Effector memory CD4-positive, alpha-beta T cell (primary cell): ENCODE measurements at places on chromosomes 1 and 21.

DNA sequence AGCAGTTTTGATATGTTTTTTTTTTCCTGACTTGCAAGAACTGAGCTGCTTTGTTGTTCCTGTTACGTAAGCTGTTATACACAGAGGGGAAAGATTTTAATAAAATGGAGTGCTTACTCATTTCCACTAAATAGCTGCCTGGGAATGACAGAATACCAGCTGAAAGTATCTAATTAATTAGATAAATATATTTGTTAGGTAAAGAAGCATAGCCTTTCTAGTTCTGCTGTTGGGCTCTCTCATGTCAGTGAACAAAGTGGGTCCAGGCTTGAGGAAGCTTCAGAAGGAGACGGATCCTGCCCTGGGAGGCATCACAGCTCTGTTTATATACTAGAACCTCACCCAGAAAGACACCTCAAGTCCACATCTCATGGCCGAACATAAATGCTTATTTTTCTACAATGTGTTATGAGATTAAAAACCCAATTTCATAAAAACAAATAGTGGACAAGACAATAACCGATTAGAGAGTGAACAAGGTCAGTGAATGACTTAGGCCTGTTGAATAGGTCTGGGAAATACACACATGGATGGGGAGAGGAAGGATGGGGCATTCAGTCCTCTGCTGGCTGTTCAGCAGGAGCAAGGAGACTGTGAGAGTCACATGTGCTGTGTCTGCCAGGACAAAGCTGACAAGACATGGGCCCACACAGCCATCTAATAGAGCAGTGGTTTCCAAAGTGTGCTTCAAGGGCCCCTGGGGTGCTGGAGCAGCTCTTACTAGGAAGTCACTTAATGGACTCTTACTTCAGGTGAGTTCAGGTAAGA lies 20.6 kb downstream of the TRAF5 start:
- DNase-seq = no peak

GRCh38 chr1:26012864-26013263 lies 8.7 kb upstream of the EXTL1 start:
- no peak for DNase-seq

DNA sequence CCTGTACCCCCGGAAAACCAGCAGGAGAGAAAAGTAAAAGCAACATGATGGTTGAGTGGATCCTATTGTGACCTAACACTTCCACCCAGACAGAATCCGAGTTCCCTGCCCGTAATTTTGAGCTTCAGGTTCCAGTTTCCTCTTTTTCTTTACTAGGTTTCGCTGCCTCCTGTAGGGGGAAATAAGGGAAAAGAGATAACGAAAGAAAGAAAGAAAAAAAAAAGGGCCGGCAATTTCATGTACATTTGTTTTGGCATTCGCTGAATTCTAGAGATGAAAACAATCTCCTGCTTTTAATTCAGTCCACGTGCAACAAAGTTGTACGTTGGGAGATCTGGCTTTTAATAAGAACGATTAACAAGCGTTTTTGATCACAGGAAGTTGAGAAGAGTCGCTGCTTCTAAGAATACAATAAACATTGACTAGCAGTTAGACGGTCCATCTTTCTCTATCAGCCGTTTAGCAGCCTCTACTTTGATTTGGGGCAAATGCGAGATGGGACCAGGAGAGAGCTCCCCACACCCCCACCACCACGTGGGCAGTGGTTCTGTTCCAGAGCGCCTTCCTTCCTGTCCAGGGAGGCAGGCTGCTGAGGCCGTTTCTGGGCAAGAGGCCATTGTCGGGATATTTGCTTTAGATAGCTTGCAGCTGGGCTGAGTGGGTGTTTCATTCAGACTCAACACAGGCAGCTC lies 155.9 kb upstream of the RUNX1 start:
- no peak for DNase-seq

- DNase-seq = no peak
Observed at GRCh38 chr1:14302025-14302424, 296.5 kb upstream of the KAZN start.

DNA sequence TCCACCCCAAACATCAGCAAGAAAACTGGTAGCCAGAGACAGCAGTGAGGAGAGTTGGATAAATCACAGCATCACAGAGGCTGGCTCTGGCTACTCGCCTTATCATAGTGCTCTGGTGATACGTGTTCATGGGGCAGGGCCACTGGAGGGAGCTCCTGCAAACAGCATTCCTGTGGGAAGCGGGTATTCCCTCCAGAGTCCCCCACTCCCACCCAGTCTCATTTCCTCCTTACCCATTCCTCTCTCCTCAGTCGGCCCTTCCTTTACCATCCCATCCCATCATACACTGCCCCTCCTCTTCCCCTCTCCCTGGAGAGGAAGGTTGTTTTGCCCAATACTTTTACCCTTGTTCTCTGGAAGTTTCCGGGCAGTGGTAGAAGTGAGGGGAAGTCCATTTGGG lies 7.1 kb downstream of the NHLH2 start:
- DNase-seq = no peak

DNA sequence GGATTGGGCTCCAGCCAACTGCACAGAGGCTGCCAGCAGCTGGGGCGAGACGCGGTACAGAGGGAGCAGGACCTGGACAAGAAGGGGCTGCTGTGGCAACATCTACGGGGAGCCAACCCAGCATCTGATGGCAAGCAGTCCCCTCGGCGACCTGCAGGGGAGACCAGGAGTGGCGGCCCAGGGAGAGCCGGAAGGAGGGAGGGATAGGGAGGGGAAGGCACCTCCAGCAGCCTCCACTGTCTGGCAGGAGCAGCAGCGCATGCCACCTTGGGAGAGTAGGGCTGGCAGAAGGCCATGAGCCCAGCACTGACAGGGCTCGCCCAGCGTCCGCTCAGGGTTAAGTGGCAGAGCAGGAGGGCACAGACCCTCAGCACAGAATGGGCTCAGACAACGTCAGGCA lies 17.3 kb downstream of the CHD5 start:
- DNase-seq = no peak

DNA sequence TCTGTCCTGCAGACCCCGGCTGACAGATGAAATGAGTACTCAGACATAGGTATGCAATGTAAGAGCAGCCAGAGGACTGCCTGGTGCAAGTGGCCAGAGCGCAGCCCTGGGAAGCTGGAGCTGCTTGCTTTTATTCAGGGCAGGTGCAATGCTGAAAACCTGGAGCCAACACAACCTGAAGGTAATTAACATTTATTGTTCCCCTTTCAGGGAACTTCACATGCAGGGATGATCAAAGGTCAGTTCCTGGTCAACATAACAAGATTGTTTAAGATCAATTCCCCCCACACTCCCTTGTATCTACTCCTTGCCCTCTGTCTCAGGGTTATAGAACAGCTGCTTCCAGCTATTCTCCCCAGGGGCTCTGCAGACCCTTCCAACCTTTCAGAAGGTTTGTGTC lies 48.7 kb upstream of the PRELP start:
- DNase-seq = no peak

DNA sequence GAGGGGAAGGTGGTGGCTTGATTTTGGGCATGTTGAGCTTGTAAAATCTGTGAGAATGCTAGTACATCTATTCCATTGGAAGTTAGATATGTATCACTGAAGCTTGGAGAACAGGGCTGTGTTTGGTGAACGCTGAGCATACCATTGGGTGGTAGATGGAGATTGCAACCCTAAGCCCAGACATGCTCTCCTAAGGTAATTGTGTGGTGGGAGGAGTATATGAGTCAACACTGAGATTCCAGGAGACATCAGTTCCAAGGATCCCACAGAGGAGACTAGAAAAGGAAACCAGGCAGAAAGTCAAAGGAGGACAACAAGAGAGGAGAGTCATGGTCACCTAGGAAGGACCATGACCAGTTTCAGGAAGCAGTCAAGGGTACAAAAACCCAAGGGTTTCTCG lies 60.4 kb downstream of the KIF21B start:
- no peak for DNase-seq

GRCh38 chr1:184237588-184237987 lies 149.2 kb upstream of the C1orf21 start:
- DNase-seq = no peak

- no peak for DNase-seq
Observed at GRCh38 chr1:243325305-243325890, 69.6 kb downstream of the SDCCAG8 start.

DNA sequence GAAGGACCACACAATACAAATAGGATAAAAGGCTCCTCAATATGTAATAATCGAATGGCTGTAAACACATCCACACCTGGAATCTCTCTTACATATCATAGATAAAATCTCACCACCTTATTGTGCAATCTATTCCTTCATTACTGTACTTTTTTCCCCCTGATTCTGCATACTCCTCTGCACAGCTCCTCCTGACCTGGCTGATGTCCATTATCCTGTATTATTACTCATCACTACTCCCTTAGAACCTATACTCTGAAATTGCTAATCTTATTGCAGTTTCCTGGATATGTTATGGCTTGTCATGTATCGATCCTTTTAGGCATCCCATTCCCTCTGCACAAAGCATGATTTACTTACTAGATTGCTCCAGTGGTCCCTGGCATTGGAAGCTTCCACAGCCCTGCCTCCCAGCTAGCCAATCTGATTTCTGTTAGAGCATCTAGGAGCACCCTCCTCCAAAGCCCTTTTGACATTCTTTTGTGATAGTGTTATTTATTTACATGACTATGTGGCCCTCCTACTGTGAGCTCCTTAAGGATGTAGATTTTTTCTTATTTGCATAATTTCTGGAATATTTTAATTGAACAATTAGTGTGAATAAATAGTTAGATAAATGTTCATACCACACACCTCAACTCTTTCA lies 24.2 kb upstream of the PHGDH start:
- DNase-seq = no peak

DNA sequence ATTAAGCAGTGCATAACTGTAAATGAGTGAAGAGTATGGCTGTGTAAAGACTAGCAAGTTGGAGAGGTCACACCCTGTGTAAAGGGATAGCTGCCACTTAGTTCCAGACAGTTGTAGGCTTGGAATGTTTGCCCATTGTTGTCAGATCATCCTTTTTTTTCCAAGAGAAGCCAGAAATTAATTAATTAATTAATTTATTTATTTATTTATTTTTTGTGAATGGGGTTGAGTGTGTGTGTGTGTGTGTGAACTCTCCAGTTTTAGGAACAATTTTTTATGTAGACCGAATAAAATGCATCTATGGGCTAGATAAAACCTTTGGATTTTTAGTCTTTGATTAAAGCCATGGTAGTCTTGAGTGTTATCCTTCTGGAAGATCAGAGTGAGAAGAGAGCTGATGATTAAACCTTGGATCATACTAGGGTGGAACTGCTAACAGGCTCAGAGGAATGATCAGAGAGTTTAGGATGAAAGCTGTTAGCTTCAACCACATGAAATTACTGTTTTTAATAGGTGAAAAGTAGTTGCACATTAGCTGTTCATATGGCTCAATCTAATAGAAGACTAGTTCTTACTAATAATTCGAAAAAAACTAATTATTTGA lies 58.4 kb downstream of the OSBPL9 start:
- DNase-seq = no peak

GRCh38 chr1:35838693-35839245 lies 31.0 kb downstream of the AGO4 start:
- no peak for DNase-seq

- DNase-seq = no peak
Observed at GRCh38 chr1:182392050-182393028, 749 bp upstream of the GLUL start.

- DNase-seq = no peak
Observed at GRCh38 chr1:31013187-31013864, 52.2 kb downstream of the PUM1 start.

GRCh38 chr1:201739492-201740085 lies 89.4 kb upstream of the IPO9 start:
- DNase-seq = peak; percentile 24

GRCh38 chr1:55720261-55720660 lies 505.1 kb upstream of the USP24 start:
- no peak for DNase-seq

- no peak for DNase-seq
Observed at GRCh38 chr1:42250164-42250563, 84.9 kb downstream of the FOXJ3 start.

DNA sequence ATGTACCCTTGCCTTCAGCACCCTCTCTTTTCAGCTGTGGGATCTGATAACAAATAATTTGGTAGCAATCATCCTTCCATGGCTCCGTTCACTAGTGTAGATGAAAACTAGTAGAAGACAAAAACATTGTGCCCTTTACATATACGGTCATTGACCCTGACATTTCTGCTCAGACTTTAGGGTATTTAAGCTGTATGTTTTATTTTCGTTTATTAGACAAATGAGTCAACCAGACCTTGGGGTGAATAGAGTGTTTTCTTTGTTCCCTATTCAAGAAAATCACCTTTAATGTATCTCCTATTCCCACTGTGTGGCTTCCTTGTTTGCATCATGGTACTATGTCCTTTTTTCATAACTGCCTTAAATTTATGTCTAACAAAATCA lies 187.3 kb downstream of the VAV3 start:
- no peak for DNase-seq

- DNase-seq = no peak
Observed at GRCh38 chr1:16046842-16047241, 3.3 kb downstream of the CLCNKB start.

DNA sequence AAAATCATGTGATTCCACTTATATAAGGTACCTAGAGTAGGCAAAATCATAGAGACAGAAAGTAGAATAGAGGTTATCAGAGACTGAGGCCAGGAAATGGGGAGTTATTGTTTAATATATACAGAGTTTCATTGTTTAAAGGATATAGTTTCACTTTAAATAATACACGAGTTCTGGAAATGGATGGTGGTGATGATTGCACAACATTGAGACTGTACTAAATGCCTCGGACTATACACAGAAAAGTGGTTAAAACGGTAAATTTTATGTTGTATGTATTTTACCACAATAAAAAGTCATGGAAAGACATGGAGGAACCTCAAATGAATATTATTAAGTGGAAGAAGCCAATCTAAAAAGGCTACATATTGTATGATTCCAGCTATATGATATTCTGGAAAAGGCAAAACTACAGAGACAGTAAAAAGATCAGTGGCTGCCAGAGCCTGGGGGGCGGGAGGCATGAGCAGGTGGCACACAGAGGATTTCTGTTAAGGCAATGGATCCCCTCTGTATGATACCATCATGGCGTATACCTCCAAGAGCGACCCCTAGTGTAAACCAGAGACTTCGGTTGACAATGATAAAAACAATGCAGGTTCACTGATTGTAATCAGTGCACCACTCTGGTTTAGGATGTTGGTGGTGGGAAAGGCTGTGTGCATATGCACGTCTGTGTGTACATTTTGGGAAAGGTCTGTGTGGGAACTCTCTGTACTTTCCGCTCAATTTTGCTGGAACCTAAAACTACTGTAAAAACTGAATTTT lies 7.5 kb downstream of the C1orf198 start:
- no peak for DNase-seq

DNA sequence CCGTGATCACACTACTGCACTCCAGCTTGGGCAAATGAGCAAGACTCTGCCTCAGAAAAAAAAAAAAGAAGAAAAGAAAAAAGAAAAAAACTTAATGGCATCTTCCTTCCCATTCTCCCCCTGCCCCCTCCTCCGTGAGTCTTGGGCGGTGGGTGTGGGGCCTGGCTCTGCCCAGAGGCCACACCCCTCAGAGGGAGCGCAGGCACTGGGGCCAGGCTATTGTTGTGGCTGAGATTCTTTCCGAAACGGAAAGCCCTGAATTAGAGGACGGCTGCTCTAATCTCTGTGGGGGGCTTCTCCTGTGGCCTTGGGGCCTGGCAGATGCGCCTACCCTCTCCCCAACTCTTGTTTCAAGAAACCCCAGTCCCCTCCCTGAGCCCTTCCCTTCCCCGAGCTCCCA lies 4.1 kb upstream of the FAM110D start:
- DNase-seq = no peak

- no peak for DNase-seq
Observed at GRCh38 chr1:58773406-58773840, 10.4 kb downstream of the JUN start.

- DNase-seq = no peak
Observed at GRCh38 chr1:7346600-7347570, 424.2 kb upstream of the VAMP3 start.

GRCh38 chr1:155455588-155456195 lies 106.9 kb downstream of the ASH1L start:
- no peak for DNase-seq
